ENCODE measurements at places on chromosomes 5 and 9.

- no peak for DNase-seq
Measured at GRCh38 chr9:73152543-73152844, 829 bp downstream of the ANXA1 start.

- DNase-seq, result no peak
Measured at GRCh38 chr5:113090336-113091106, 113.9 kb downstream of the DCP2 start.

DNA sequence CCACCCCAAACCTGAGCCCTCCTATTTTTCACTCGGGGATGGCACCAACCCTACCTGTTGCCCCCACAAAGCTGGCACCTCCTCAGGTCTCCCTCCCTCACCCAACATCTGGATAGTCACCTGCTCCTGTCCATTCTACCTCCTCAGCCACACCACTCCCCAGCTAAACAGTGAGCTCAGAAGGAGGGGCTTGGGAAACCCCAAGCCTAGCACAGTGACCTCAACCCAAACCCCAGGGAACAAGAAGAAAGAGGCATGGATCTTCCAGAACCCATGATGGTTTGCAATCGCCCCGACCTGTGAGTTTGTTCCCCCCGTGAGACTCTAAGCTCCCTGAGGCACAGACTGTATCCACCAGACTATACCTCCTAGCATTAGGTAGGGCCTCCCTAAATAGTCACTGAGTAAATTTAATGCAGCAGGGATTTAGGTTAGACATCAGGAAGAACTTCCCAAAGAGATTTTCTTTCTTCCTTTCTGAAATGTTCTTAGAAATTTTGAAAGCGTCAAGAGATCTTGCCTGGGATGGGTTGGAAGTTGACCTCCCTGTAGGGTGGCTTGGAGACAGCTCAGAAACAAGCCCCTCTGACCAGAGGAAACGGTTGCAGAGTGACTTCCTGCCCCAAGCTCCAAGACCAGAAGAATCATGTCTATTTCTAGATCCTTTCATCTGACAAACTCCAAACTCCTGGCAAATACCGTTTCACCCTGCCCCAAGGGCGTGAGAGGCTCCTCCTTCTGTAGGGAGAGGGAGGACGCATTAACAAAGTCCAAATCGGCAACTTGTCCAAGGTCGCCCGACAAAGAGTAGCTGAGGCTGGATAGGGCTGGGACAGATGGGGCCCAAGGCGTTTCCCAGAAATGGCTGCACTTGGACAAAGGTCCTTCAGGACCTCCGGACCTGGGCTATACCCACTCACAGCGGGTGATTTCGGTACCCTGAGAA is 4.1 kb downstream of the FIBCD1 start:
- DNase-seq, result no peak

GRCh38 chr9:2493109-2493508 is 128.5 kb upstream of the VLDLR start:
- no peak for DNase-seq

GRCh38 chr5:163964671-163965070 is 459.3 kb downstream of the MAT2B start:
- DNase-seq, result no peak

DNA sequence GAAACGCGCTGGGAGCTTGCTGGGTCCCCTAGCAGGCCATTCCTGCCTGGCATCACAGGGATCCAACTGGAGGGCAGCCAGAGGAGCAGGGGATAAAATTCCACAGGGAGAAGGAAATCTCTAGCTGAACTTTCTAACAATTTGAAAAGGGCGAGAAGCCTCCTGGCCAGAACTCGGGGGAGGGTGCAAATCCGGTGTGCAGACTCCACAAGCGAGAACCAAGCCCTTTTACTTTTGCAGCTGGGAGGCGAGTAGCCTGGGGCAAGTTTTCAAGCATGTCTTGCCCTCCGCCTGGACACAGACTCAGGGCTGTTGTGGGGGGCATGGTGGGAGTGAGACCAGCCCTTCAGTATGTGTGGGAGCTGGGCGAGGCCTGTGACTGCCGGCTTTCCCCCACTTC is 14.3 kb upstream of the POU5F2 start:
- no peak for DNase-seq

- DNase-seq, result no peak
Measured at GRCh38 chr5:39475159-39475571, 50.4 kb upstream of the DAB2 start.

DNA sequence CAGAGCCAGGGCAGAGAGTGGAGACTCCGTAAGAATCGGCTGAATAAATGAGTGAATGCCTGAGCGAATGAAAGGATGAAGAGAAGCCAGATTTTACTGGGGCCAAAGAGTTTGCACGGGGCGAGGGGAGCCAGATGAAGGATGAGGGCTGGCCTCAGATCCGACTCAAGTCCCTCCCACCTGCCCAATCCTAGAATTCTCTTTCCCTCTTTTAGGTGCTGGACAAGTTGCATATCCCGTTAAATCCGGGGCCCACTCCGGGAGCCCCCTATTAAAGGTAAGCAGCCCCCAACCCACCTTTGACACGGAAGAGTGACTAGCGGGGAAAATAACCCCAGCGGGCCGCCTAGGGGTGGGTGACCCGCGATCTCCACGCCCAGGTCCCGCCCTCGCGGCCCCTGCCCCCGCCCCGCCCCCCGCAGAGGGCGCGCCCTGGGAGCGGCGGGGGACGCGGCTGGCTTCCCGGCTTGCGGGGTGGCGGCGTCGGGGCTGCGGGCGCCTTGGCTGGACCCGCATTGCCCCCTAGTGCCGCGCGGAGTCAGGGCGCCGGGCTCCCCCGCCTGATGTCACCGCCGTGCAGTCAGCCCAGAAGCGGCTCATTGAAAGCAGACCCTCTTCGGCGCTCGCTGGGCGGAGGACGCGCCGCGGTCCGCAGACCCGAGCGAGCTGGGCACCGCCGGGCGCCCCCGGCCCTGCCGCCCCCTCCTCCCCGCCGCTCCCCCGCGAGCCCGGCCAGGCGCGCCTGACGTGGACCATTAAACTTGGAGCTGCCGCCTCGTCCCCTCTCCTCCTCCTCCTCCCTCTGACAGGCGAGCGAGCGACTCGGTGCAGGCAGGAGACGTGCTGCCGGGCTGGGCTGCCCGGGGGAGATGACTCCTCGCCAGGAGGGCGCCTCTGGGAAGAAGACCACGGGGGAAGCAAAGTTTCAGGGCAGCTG is at the start of gene ADRA1B:
Gene ADRA1B, plus strand, starts transcription at position 579 of the 937 bp plus-strand sequence. CDS start 424 bp downstream, outside the sequence.
- peak; percentile 59 for DNase-seq
